ENCODE measurements at places on chromosomes 12 and 14. TPM values are rescaled to one million over a fixed set of nuclear protein-coding genes. Genes with fewer than 3 reads are reported as not detected.

The MYO1A gene
- total RNA-seq: 0.11 TPM

The OR11H6 gene
- total RNA-seq: not detected

The PRDM4 gene
- 26.1 TPM for total RNA-seq

The C1QL4 gene
- not detected for total RNA-seq

The DHRS2 gene
- 19.0 TPM for total RNA-seq

The NRL gene
- 2.5 TPM for total RNA-seq

The EIF2S3B gene
- 1.0 TPM for total RNA-seq

The KCNMB4 gene
- total RNA-seq: 55.9 TPM

The HAL gene
- 0.07 TPM for total RNA-seq

The IFNG-AS1 gene
- total RNA-seq: not detected

The TESPA1 gene
- total RNA-seq: 35.1 TPM

The RAB35 gene
- 29.4 TPM for total RNA-seq

The LAG3 gene
- total RNA-seq: 0.22 TPM

The CD163 gene
- not detected for total RNA-seq

The DLK1 gene
- total RNA-seq: not detected

The LTB4R gene
- 26.6 TPM for total RNA-seq

The RASAL1 gene
- 3.4 TPM for total RNA-seq

The GYS2 gene
- not detected for total RNA-seq

The NTS gene
- not detected for total RNA-seq

The ASB2 gene
- 0.69 TPM for total RNA-seq

The GLIPR1L1 gene
- total RNA-seq: not detected

The CNTN1 gene
- total RNA-seq: not detected

The CLEC7A gene
- not detected for total RNA-seq

The IL31 gene
- total RNA-seq: not detected

The HSPB8 gene
- total RNA-seq: not detected

The ADGRD1 gene
- total RNA-seq: not detected

The EID3 gene
- 2.7 TPM for total RNA-seq

The CPNE6 gene
- 0.04 TPM for total RNA-seq

The TC2N gene
- not detected for total RNA-seq

The ZFHX2 gene
- total RNA-seq: 0.32 TPM

The C12orf43 gene
- 30.3 TPM for total RNA-seq

The PIWIL1 gene
- total RNA-seq: not detected

The MRPS35 gene
- total RNA-seq: 41.3 TPM

The PTPRR gene
- total RNA-seq: not detected
